ENCODE measurements at places on chromosomes 7 and 10.

GRCh38 chr10:123133541-123134342 is 2.0 kb upstream of the HMX3 start:
- no peaks in the 10 kb centered on the region for H3K36me3 ChIP-seq
- peaks cover 38% of the 10 kb centered on the region for H3K4me1 ChIP-seq
- H3K27me3 ChIP-seq, result peaks cover 90% of the 10 kb centered on the region
- H3K4me3 ChIP-seq, result peak overlapping the region; percentile 56
- H3K27ac ChIP-seq, result peak overlapping the region; percentile 72

- no peak overlapping the region for H3K27ac ChIP-seq
- H3K4me1 ChIP-seq, result peaks cover 20% of the 10 kb centered on the region
- no peak overlapping the region for H3K4me3 ChIP-seq
Measured at GRCh38 chr10:63624701-63625100, 103.5 kb downstream of the REEP3 start.

DNA sequence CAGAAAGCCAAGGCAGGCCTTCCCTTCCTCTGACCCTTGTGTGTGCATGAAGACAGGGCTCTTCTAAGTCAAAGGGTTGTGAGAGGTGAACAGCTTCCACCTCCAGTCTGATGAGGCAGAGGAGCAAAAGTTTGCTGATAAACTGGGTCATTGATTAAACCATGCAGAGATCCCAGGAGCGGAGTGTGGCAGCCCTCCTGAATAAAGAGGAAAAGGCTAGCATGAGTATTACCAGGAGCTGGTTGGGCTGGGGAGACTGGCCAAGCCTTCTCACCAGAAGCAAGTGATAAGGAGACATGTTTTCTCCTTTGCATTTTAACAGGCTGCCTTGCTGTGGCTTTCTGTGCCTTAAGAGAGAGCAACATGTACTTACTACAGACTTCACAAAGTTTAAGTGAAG is 10.2 kb downstream of the LMOD2 start:
- H3K4me1 ChIP-seq, result no peaks in the 10 kb centered on the region
- no peak overlapping the region for H3K4me3 ChIP-seq
- peaks cover 26% of the 10 kb centered on the region for H3K27me3 ChIP-seq
- DNase-seq, result no peak

DNA sequence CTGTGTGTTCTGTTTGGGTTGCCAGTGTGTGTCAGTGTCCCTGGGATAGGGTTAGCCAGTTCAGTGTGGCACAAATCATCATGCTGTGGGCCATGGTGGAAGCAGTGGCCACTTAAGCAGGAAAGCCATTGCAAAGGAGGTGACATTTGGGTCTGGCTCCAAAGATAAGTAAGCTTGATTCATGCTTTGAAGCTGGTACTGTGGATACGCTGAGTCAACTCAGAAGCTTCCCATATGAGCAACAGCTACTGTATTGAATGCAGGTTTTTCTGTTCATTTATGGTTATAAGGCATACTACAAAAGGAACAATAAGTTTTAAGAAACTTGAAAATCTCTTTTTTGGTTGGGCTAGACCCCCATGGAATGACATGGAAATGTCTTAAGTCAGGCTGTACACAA is 143.1 kb downstream of the BMPER start:
- H3K4me1 ChIP-seq, result no peaks in the 10 kb centered on the region
- no peak for DNase-seq
- no peak overlapping the region for H3K4me3 ChIP-seq
- H3K27me3 ChIP-seq, result no peaks in the 10 kb centered on the region
- H3K36me3 ChIP-seq, result no peaks in the 10 kb centered on the region

DNA sequence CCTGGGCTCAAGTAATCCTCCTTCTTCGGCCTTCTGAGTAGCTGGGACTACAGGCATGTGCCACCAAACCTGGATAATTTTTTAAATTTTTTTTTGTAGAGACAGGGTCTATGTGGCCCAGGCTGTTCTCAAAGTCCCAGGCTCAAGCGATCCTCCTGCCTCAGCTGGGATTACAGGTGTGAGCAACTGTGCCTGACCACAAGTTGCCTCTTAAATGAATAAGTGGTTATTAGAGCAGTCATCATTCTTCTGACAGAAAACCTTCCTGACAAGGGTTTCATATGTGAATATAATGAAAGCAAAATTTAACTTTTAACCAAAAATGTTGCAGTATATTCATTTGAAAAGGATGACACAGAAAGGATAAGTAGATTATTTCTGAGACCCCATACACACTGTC is 532.5 kb downstream of the GRM8 start:
- no peaks in the 10 kb centered on the region for H3K36me3 ChIP-seq
- no peaks in the 10 kb centered on the region for H3K27me3 ChIP-seq
- H3K27ac ChIP-seq, result no peak overlapping the region
- H3K4me3 ChIP-seq, result no peak overlapping the region
- no peaks in the 10 kb centered on the region for H3K4me1 ChIP-seq
- no peak for DNase-seq
